Posterior cingulate gyrus (tissue), 11 donors: ENCODE measurements at places on chromosomes 5 and 9.

DNA sequence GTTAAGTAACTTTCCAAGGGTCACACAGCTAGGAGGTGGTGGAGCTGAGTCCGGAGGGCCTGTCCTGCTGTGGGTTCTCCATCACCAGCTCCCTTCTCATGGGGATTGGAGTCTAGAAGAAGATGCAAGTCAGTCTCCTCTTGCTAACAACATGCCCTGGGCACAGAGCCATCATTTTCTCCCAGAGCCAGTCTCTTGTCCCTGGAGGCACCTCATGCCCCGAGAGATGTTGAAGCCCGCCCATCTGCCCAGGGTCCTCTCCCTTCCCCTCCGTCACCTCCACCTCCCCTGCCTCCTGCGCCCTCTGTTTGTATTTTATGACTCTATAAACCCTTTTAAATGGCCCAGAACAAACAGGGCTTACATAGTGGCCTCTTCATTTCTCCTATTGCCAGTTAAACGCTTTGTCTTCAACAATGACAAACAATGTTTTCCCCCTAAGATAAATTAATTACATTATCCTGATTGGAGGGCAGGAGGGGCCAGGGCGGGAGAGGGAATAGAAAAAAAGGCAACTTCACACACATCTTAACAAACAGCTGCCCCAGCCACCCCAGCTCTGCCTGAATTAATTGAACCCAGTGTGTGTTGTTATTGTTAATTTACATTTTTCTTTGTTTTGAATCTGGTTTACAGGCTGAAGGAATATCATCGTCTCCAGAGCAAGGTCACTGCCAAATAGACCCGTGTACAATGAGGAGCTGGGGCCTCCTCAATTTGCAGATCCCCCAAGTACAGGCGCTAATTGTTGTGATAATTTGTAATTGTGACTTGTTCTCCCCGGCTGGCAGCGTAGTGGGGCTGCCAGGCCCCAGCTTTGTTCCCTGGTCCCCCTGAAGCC, 55.8 kb downstream of the ASS1 start:
- no peak for DNase-seq

DNA sequence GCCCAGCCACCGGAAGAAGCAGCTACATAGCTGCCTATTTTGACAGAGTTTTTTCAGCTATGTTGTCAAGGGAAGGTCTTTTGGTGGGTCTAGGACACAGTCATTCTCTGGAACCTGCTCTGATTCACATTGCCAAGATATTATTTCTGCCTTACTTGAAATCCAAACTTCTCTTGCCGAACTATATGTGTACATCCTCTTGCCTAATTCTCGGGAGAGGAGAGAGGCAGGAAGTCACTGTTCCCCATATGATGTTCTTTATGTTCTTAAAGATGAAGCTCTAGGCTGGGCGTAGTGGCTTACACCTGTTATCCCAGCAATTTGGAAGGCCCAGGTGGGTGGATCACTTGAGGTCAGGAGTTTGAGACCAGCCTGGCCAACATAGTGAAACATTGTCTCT, 8.6 kb downstream of the TMEM252 start:
- DNase-seq, result no peak

DNA sequence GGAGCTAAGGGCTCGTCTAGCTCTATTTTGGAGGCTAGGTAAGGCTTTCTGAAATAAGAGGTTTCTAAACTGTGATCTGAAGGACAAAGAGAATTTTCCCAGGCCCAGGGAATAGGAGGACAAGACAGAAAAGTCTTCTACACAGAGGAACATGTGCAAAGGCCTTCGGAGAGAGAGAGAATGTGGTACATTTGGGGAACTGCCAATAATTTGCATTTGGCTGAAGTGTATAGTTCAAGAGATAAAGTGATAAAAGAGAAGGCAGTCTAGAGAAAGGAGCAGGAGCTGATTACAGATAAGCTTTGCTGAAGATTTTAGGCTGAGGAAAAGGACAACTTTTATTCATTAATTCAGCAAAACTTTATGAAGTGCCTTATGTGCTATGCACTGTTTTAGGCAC, 214.4 kb upstream of the ELL2 start:
- no peak for DNase-seq

GRCh38 chr9:93098236-93098946, 2.4 kb downstream of the CARD19 start:
- peak; percentile 99 for DNase-seq

- DNase-seq, result no peak
Measured at GRCh38 chr5:160171666-160172065, 52.4 kb upstream of the PWWP2A start.

DNA sequence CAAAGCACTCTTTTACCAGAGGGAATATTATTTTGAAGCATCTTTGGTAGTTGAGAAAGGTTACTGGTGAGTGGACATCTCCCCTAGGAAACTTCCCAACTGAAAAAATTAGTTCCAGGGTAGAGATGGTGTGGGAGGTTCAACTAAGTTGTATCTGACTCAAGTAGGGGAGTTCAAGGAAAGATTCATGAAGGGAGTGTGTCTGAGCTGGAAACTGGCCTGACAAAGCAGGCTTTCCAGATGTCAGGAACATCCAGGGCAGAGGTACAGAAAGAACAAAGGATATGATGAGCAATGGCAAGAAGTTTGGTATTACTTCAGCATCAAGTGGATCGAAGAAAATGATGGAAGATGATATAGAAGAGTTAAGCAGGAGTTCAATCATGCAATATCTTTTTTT, 458.0 kb upstream of the RIOK2 start:
- DNase-seq, result no peak

- no peak for DNase-seq
Measured at GRCh38 chr9:120324996-120325642, 254.8 kb downstream of the CDK5RAP2 start.

- no peak for DNase-seq
Measured at GRCh38 chr5:144416196-144416595, 245.5 kb downstream of the KCTD16 start.

DNA sequence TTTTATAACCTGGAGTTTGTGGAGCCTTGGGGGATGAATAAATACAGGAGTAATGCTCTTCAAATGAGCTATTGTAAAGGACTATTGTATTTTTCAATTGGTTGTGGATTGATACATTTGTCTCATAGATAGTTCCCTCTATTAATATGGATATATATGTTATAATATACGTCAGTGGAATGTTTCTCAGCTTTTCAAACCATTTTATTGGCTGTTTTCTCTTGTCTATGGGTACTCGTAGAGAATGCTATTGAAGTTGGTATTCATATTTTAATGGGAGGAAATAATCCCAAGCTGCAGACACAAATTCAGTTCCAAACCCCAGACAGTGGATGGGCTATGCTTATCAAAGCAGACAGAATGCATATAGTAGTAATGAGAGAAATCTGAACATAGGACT, 181.8 kb upstream of the DAB2 start:
- no peak for DNase-seq

DNA sequence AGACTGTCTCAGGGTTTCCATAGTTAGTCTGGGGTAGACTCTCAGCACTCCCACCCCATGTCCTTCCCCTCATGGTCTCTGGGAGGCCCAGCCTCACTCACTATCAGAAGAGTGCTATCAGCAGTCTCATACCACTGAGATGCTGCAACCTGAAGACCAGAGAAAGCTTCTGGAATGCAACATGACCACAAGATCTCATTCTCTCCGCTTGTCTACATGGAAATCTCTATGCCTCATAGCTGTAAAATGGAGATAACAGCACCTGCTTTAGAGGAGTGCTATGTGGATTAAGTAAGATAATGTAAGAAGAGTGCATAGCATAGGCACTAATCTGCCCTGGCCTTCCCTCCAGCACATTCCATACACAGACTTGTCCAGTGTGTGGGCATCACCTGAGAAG, 47.0 kb upstream of the ZNF169 start:
- DNase-seq, result no peak

GRCh38 chr5:144468571-144468970, 297.9 kb downstream of the KCTD16 start:
- no peak for DNase-seq

- DNase-seq, result no peak
Measured at GRCh38 chr9:90131568-90131967, 511.1 kb downstream of the DIRAS2 start.

GRCh38 chr9:108060175-108060574, 570.6 kb upstream of the KLF4 start:
- no peak for DNase-seq

DNA sequence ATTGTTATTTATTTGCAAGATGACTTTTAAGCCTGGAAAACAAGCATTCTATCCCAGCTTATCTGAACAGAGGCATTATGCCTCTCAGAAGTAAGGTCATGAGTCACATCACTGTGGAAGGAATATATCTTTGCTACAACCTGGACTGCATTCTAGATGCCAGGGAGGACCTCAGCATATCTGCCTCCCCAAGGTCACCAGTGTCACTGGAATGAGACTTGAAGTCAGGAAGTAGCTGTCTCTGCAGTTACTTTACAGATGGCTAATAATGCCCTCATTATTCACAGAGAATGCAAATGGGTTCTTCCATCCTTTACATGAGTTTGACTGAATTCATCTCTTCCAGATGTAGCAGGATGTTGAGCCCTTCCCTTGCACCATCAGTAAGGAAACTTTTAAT, 4.4 kb upstream of the FAM13B start:
- DNase-seq, result no peak

GRCh38 chr5:135602882-135603721, 24.3 kb upstream of the CXCL14 start:
- no peak for DNase-seq

- DNase-seq, result no peak
Measured at GRCh38 chr9:7103367-7103766, 345.6 kb downstream of the KDM4C start.

DNA sequence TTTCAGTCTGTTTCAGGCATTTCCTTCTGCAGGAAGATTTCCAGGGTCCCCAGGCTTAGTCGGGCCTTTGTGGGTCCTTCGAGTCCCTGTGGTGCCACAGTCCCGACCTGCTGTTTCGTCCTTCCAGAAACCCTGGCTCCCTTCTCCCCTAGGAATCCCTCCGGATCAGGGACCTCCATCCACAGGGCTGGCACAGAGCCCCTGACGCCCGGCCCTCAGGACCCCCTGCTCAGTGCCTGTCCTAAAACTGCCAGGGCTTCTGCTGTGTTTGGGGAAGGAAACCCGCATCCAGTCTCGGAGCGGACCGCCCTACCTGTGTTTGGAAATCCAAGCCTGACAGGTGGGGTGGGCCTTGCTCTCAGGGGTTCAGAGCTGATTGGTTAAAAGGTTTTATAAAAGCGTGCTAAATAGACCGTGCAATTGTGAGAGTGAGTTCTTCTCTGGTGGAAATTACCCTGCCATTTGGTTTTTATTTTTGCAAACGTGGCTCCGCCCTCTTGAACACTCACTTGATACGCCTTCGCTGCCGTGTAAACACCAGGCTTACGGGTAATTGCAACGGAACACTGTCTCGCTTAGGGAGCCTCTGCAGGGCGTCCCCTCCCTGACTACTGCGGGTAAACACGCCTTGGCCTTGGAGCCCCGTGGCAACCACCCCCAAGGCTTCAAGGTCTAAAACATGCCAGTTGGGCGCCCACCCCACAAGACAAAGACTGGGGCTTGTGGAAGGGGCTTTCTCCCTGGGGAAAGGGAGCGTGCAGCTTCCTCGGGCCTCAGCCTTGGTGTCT, 121.2 kb downstream of the PHF2 start:
- DNase-seq, result no peak

DNA sequence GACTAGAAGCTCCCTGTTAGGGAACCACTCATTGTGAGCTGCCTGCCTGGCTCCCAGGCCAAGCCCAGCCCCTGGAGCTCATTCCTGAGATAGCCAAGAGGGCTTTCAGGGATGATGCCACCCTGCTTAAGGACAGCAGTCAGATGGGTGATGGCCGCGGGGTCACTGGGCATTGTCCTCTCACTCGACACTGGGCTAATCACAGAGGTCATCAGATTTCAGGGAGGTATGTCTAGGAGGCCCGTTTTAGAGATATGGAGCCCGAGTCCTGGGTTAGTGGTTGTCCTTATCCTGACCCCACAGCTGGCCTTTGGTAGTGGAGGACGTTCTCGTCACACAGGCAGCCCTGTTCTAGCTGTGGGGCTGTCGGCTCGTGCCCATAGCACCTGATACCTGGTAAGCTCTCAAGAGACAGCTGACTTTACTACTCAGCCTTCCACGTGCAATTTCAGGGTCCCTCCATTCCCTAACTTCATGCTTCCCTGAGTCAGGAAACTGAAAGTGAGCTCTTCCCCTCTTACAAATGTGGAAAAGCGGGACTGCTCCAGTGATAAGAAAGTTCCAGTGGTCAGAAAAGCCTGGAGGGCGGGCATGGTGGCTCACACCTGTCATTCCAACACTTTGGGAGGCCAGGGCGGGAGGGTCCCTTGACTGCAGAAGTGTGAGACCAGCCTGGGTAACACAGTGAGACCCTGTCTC, 7.1 kb upstream of the PTGES start:
- no peak for DNase-seq

DNA sequence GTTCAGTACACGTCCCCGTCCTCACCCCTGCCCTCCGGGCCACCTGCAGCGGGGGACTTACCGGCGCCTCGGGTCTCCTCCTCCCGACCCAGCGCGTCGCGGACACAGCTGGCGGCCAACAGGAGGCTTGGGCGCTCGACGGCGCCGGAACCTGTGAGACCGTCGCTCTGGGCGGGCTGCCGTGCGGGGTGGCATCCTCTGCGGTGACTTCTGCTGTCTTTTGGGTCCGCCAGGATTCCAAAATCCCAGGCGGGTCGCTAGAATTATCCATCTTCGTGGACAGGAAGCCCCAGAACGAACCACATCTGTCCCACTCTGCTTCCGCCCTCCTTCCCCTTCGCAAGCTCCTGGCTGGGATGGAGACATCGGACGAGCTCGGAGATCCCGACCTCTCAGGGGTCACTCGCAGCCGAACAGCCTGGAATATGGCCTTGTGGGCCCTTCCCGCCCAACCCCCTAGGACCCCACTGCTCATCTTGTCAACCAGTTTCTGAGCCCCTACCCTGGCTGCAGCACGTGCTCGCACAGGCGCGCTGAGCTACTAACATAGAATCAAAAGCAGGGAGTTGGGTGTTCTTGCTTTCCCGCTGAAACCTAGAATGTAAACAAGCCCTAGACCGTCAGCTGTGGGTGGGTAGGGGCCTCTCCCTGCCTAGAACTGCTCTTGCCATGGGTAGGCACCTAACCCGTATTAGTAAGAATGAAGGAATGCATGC, 947 bp upstream of the MARCHF3 start:
- no peak for DNase-seq

GRCh38 chr5:113295111-113295539, 139.7 kb downstream of the TSSK1B start:
- DNase-seq, result no peak

GRCh38 chr9:108618906-108619550, 236.8 kb downstream of the ACTL7B start:
- DNase-seq, result no peak

DNA sequence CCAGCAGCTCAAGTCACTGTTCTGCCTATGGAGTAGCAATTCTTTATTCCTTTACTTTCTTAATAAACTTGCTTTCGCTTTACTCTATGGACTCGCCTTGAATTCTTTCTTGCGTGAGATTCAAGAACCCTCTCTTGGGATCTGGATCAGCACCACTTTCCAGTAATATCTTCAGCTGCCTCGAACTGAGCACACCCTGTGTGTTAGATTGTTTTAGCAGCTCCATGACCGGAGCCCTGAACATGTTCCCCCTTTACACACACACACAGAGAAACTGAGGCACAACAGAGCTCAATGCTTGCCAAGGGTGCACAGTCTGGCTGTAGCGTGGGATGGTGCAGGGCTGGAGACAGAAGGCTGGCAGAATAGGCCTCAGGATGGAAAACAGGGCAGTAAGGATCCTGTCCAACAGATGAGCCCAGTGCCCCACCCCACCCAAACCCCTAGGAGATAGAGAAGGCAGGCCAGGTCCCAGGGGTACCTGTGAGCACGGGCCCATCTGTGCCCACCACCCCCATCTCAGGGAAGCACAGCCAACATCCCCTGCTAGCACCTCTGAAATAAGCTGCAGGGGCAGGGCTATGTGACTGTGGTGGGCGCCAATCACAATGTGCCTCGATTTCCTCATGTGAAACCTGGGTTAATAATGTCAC, 27.9 kb downstream of the BICD2 start:
- DNase-seq, result no peak
